ENCODE measurements at places on chromosomes 16 and 17.

DNA sequence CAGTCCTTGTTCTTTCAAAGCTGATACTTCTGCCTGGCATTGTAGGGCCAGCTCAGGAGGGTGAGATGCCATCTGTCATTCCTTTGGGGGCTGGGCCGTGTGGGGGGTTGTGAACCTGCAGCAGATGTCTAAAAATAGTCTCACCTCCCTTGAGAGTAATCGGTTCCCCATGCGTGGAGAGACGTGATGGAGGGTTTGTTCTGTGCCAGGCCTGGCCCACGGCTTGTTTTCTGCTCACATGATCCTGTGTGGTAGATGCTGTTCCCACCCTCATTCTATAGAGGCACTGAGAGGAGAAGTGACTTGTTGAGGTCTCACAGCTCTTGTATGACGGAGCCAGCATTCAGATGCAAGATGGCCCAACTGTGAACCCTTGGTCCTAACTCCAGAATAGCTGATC, 4.6 kb downstream of the IRF8 start:
- no peak for DNase-seq

- no peak for DNase-seq
Observed at GRCh38 chr16:85379041-85380001, 233.8 kb upstream of the GSE1 start.

DNA sequence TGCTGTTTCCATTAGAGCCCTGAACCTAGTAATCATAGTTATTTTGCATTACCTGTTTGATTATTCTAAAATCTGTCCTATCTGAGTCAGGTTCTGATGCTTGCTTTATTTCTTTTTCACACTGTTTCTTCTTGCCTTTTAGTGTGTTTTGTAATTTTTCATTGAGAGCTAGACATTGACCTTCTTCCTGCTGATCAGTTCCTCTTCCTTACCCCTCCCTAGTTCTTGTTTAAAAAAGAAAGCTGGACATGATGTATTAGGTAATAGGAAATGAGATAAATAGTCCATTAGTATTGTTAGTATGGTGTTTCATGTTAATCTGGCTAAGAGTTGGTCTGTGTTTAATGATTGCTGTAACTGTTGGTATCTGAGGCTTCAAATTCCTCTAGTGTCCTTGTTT, 13.4 kb downstream of the WWP2 start:
- DNase-seq: no peak

DNA sequence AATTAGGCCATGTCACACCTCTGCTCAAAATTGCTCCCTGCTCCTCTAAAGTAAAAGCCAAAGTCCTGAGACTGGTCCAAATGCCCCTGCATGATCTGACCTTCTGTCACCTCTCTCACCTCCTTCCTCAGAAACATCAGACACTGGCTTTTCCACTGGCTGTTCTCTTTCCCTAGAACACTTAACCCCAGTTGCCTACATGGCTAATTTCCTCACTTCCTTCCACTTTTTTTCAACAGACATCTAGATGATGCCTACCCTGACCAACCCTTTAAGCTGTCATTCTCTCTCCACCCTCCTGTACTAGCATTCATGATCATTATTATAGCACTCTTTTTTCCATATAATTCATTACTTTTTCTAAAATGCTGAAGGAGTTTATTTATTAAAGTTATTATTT, 31.0 kb downstream of the CCT6B start:
- no peak for DNase-seq

- no peak for DNase-seq
Observed at GRCh38 chr17:69430488-69430887, 16.0 kb downstream of the MAP2K6 start.

GRCh38 chr16:79898703-79899102, 298.2 kb upstream of the MAF start:
- no peak for DNase-seq

- no peak for DNase-seq
Observed at GRCh38 chr17:82237083-82237745, 8.4 kb downstream of the SLC16A3 start.

DNA sequence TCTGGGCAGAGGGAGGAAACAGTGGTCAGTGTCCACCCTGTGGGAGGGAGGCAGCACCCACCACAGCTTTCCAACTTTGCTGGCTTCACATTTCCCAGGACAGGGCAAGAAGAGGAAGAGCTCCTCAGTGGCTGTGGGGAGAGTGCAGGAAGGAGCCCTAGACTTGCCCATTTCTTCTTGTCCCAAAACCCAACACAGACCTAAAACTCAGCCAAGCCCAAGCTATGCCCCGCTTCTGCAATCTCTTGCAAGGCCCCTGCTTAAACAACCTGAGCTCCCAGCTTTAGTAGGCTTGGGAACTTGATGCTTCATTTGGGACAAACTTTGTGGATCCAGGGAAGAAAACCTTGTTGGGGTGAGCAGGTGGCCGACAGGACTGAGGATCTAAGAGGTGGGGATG, 173.8 kb downstream of the LGALS9B start:
- DNase-seq: no peak

GRCh38 chr17:59124665-59125064, 18.0 kb upstream of the TRIM37 start:
- no peak for DNase-seq

DNA sequence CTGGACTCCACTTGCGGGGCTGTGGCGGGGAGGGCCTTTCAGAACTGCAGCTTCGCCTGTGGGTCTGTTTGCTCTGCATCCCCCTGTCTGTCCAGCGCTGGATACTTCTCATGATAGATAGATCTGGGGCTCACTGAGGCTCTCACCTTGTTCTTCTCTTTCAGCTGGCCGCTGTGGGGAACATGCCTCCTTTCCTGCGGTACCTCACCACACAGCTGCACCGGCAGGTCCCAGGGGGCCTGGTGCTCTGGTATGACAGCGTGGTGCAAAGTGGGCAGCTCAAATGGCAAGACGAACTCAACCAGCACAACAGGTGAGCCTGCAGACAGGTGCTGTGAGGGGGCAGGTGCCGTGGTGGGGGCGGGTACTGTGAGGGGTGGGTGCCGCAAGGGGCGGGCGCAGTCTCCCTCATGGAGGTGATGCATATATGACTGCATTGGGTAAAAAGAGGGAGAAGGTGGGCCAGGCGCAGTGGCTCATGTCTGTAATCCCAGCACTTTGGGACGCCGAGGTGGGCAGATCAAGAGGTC, 6.2 kb downstream of the ENGASE start:
- no peak for DNase-seq

DNA sequence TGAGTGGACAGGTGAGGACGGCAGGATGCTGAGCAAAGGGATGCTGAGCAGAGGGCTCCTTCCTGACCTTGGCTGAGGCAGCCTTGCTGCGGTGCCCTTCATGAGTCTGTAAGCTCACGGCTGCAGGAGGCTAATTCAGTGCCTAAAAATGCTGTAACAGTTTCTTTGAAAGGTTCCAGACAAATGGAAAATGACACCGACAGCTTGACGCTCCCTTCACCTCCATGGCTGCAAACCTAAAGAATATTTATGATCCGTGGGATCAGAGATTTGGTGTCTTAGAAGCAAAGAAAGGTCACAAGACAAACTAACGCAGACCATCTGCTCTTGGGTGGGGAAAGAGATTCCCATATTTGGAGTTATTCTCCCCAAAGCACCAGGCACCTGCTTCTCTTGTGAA, 28.0 kb downstream of the TOM1L2 start:
- DNase-seq: no peak

DNA sequence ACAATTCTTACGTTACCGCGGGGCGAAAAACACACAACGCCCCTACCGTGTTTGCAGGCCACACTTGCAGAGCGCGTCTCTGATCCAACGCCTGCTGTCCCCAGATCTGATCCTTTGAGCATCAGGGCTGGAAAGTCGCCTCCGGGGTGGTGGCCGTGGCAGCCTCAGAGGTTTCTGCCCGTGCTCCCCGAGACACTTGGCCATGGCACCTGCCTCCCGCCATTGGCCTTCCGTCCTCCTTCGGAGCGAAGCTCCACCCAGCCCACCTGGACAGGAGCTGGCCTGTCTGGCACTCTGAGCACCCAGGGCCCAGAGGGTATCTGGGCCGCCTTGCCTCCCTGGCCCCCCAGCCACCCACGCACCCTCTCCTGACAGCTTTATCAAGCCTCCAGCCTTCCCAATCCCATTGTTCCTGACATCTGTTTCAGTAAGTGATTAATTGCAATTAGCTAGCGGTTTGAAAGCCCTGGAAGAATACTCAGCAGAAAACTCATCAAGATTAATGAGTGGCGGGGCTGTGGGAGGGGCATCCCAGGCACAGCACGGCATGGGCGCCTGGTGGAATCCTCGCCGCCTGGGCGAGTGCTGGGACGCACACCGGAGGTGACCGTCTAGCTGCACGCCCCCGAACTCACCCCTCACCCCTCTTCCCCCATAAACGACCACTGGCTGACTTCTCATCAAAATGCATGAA, 181.5 kb upstream of the GSE1 start:
- no peak for DNase-seq

DNA sequence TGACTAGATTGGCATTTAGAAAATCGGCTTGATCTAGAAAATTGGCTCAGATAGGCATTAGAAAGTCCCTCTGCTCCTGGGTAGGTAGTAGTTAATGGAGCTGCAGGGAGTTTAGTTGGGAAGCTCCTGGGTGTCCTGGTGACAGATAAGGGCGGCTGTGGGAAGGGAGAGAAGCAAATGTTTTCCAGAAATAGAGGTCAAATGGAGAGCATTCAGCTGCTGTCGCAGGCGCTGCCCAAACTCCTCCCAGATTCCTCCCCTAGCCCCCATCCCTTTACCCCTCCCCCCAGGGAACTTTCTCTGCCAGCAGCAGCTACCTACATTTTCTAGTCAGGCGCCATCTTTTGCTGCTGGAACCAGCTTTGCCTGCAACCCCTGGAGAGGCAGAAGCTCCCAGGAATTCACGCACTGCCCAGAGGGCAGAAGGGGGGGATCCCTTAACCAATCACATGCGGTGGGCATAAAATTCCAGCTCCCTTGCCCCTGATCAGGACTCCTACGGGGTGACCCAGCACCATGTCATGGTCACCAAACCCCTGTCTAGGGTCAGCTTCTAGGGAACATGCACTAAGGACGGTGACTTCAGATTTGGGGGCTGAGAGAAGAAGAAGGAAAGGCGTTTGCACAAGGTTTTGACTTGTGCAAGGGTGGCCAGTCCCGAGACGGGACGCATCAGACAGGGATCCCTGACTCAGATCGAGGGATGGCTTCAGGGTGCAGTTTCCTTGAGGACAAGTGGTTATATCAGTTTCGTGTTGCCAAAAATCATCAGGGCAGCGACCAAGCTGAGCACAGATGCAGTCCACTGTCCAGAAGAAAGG, 43.8 kb downstream of the SOCS1 start:
- DNase-seq: no peak

- DNase-seq: no peak
Observed at GRCh38 chr16:12559714-12560113, 244.0 kb downstream of the CPPED1 start.

DNA sequence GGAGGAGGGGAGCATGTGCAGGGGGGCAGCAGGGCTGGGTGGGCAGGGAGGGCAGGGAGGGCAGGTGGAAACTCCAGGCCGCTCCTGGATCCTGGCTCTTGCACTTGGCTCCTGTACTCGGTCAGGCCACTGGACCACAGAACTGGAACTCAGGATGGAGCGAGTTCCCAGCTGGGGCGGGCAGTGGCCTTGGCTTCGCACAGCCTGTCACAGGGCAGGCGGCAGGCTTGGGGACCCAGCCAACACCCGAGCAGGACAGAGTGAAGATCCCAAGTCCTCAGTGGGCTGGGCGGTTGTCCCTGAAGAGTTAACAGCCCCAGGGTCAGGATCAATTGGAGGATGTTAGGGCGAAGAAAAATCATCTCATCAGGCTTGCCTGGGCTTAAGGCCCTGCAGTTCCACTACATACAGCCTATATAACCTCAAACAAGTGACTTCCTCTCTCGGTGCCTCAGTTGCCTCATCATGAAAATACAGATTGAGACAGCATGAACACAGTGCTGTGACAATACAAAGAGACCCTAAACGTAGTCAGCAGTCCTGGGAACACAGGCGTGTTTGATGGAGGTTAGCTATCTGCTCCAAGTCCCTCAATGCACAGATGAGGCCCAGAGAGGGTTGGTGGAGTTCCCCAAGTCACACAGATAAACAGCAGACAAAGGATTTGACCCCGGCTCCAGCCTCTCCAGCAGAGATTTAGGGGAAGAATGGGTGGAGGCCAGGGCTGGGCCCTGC, 21.9 kb downstream of the ZNF423 start:
- no peak for DNase-seq

DNA sequence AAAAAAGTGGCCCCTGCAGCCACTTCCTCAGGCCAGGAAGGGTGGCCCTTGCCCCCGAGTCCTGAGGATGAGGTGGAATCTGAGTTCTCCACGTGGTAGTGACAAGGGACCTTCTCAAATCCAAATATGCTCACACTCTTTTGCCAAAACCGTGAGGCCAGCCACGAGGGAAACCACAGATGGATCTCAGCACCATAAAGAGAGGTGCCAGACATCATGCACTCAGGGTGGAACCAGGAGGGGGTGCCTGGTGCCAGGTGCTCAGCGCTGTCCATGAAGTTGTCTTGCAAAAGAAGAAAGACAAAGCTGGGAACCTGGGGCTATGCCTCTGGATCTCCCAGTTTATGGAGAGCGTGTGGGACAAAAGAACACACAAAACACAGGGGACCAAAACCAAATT, 45.2 kb upstream of the MED9 start:
- no peak for DNase-seq

DNA sequence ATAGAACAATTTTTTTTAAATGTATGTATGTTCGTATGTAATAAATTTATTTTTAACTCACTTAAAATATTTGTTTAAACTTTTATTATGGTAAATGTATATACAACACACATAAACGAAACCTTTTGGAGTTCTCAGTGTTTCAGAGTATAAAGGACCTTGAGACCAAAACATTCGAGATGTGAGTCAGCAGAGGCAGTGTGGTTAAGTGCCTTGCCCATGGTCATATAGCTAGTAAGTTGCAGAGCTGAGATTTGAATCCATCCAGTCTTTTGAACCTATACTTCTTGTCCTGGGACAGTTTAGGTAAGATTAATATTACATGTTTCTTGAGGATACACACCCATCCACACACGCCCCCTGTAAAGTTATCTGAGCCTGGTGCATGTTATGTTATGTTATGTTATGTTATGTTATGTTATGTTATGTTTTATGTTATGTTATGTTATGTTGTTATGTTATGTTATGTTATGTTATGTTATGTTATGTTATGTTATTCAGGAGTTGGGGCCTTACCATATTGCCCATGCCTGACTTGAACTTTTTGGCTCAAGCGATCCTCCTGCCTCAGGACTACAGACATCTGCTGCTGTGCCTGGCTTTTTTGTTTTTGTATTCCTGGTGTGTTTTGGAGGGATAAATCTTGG, 41.8 kb downstream of the TNRC6A start:
- DNase-seq: peak; percentile 14

GRCh38 chr17:29138184-29138955, 41.8 kb downstream of the MYO18A start:
- DNase-seq: no peak

- DNase-seq: no peak
Observed at GRCh38 chr16:78474762-78475161, 375.3 kb downstream of the WWOX start.

All from HFF-Myc (cell line).